CD4-positive, alpha-beta T cell treated with Interleukin-2 at 100 ng/mL for 4 hours (primary cell): ENCODE measurements at places on chromosomes 11 and 22.

DNA sequence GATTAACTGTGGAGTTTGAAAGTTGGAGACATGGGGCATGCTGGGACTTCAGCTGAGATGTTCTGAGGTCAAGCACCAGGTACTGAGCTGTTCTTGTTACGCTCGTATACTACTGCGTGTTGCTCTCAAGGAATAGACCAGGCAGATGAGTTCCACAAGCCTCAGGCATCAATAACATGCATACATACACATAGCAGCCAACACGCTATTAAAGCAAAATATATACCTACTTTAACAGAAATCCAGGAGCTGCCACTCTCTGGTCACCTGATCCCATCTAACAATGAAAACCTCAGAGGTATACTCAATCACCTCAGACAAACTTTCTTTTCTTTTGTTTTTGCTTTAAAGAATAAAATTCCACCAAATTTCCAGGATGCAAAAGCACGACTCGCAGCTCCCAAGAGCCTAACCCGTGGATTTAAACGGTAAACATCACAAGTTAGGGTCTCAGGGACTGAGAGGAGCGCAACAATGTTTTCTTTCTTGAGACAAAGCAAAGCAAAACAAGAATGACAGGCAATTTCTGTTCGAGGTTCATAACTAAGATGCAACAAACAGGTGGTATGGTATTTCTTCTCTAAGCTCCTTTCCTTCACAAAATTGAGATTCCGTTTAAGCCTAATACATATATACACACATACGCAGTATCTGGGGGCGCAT is 16.5 kb downstream of the BLID start:
- DNase-seq, result no peak

DNA sequence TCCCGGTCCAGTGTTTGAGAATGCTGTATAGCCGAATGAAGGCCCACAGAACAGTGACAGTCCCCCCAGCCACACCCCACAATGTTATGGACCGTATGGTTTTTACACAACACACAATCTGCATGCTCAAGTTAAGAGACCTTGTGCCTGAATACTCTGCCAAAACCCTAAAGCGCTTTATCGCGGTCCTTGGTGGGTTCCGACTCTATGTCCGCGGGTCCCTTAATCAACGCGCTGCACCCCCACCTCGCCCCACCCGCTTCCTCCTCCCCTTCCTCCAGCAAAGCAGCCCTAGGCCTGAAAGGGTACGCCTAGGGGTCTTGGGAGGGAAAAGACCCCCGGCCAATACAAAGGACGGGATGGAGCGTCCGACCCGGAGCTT is 442 bp downstream of the COPB1 start:
- DNase-seq, result peak; percentile 35

- DNase-seq, result no peak
These were observed 136.1 kb downstream of the MORC2 start for GRCh38 chr22:30832407-30832987.

DNA sequence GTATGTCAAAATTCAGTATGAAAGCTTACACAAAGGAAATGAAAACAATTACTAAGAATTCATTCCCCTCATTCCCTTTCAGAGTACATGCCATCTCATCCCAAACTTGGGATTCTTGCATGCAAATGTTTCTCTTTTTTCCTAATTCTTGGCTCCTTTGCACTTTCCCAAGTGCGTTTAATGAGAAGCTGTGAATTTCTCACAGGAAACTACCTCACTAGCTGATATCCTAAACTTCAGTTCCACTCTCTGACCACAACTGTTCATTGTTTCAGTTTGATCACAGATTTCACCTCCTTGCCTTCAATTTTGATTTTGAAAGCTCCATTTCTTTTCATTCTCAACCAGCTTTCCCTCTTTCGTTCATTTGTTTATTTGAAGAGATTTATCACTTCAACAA is 5.9 kb upstream of the ARL14EP start:
- DNase-seq, result no peak

DNA sequence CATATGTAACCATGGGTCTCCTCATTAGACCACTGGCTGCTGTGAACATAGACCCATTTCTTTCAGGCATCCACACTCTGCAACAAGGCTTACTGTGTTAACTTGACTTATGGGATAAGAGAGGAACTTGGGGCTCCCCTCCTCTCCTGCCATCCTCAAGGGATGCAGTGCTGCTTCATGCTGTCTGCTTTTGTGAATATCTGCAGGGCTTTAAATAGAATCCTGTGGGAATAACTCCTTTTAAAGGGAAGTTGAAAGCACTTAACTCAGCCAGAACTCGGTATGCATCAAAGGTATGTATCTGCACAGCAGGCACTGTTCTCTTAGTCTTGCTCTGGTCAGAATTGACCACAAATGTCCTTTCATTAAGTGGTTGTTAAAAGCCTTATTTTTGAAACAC is 222.5 kb upstream of the KIRREL3 start:
- DNase-seq, result no peak

- peak; percentile 34 for DNase-seq
These were observed 20.4 kb downstream of the BIRC2 start for GRCh38 chr11:102367364-102367763.

- no peak for DNase-seq
These were observed 52.2 kb downstream of the JAM3 start for GRCh38 chr11:134120921-134121526.

GRCh38 chr11:109708184-109708583 is 286.2 kb downstream of the C11orf87 start:
- DNase-seq, result no peak

DNA sequence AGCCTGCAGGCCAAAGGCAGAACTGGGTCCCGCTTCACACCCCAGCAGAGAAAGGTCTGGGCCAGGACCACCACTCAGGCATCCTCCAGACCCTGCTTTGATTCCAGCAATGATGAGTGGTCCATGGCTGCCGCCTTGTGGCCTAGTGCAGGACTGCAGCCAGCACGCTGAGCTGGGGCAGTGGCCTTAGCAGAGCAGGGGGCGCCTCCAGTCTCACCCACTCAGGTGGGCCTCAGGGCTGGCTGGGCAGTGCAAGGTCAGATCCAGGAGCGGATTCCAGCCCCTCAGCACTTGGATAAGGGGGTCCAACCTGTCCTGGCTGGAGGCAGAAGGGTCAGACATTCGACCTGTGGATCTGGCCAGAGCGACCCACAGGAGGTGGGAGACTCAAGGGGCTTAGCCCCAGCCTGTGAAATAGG is 9.6 kb upstream of the PDE2A start:
- DNase-seq, result peak; percentile 65

- no peak for DNase-seq
These were observed 67.6 kb downstream of the UBASH3B start for GRCh38 chr11:122723106-122723505.
